ENCODE measurements at places on chromosomes 6 and 20.

- no peak for DNase-seq
Observed at GRCh38 chr20:35129647-35130069, 17.5 kb downstream of the EDEM2 start.

DNA sequence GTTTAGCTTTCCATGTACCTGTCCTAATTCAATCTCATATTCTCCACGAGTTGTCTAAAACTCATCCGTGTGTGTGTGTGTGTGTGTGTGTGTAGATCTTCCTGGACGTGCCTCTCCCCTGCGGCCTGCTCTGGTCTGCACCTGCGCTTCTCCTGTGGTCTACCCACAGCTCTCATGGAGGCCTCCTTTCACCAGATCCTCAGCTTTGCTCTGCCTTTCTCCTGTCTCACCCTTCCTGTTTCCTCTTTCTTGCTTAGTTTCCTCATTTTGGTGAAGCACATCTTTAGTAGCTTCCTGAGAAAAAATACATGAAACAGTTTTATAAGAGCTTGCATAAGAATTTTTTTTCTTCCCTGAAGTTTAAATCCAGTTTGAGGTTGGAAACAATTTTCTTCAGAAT lies 18.1 kb downstream of the SLX4IP start:
- DNase-seq = no peak

DNA sequence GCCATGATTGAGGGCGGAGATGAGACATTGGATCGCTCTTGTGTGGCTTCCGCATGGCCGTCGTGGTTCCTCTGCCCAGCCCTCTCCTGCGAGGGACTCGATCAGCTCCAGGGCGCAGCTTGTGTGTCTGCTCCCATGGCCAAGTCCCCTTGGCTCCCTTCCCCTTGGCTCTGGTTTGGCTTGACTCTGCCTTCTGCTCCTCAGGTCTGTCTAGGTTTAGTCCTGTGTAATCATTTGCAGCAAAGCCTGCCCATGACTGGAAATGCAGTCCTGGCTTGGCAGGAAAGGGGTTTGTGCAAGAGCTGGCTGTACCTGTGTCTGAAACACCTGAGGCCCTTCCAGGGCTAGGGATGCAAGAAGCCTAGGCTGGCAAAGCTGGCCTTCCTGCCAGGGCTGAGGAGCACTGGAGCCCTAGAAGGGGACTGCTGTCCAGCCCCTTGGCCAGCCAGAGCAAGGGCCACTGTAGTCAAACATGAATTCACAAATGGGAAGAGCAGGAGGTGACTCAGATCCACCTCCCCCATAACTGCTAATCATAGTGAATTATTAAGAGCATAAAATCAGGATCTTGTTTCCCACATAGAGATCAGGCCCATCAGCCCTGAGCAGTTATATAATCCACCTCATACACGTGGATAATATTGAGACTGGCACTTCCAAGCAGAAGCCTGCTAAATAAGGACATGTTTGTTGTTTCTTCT lies 196.8 kb downstream of the FARS2 start:
- DNase-seq = no peak

DNA sequence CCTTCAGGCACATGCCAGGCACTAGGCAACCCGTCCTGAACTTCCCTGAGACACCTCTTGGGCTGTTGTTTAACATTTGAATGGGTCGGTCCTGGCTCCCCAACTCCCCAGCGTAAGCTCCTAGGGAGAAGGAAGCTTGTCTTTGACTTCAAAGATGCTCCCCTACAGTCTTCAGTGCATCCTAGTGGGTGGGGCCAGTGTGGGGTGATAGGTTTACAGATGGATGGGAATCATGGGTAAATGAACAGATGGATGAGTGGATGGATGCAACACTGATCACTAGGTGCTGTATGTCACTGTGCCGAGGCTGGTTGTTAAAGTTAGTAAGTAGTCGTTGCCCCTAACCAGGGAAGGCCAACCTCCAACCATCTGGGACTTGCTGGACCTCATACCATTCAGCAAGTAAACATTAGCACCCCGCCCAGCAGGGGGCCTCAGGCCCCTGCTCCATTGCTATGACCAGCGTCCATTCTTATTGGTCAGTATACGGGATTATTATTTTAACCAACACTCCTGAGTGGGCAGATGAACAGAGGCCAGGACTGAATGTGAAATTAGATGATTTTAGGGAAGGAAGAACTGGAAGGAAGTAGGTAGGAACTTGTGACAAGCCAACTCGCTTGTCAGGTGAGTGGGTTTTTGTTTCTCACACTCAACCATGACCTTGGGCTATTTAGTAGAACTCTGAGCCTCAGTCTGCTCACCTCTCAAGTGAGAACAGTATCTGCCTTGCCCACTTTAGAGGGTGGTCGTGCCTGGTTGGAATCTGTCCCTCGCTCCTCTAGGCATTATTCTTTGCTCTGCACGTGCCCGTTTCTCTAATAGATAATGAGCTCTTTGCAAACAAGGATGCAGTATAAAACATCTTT lies 82.9 kb upstream of the FOXP4 start:
- DNase-seq = no peak

DNA sequence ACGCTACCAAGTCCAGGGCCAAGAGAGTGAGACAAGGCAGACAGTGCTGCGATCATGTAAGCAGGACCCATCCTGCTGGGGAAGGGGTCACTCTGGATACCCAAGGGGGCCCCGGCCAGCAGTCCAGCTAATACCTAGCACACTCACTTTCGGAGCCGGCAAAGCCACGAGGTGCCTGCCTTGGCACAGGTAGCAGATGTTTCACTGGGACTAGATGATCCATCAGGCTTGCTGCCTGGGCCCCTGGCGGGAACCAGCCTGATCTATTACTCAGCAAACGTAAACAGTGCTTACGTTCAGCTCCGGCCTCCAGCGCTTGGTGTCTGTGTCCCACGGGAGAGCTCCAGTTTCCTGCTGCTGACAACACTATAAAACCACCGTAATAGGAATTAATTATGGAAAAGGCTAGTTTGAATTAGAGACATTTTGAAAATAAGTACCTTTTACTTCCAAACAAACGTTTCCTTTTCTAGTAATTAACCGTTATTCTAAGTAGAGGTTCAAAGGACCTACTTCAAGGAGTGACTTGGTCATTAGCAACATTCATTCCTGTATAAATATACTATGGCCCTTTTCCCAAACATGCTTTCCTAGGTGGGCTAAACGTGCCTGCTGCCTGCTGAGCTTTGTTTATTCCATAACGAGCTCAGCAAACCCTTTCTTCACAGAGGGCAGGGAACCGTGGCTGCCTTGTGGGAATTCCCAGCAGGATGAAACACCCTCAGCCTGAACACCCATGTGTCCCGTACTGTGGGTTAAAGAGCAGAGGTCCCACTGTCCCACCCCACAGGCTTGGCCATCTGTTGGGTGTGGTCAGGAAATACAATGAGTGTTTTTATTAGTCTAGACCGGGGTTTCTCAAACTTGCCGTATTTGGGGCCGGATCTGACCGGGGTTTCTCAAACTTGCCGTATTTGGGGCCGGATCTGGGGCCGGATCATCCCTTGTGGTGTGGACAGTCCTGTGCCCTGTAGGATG lies 18.4 kb downstream of the SLC22A23 start:
- no peak for DNase-seq

DNA sequence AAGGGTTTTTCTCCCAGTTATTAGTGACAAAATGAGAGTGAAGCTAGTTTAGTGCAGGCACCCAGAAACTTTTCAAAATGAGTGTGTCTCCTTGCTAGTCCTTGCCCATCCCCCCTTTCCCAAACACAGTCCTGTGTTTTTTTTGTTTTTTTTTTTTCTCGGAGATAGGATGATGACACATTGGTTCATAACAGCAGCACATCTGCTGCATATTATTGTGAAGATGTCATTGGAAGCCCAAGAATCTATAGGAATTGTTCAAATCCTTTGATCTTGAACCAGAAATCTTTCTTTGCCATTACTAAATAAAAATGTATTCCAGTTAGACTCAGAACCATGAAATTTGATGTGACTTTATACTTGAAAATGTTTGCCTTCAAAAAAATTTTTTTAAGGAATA lies 162.4 kb downstream of the FRK start:
- DNase-seq = no peak

- no peak for DNase-seq
Observed at GRCh38 chr6:44275749-44276648, 5.7 kb downstream of the TMEM151B start.

DNA sequence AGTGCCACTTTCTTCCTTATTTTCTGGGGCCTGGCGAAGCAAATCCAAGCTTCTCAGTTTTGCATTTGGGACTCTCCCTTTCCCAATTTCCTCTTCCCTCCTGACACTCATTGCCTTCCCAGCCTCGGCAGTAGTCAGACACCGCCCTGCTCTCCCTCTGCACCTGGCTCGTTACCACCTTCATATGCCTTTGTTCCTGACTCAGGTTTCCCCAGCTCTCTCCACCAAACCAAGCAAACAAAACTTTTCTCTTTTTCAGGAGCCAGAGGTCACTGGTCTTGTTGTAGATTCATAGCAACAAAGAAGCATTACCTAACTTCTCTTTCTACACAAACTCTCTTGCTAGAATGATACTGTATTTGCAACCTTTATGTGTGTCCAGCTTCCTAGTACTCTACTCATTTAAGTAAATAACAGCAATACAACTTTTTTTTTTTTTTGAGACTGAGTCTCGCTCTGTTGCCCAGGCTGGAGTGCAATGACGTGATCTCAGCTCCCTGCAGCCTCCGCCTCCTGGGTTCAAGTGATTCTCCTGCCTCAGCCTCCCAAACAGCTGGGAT lies 9.0 kb upstream of the ZC3H12D start:
- no peak for DNase-seq

GRCh38 chr6:127576874-127577273 lies at the start of gene C6orf58:
TSS of gene C6orf58 (plus strand) at chr6:127577174. CDS start at chr6:127577186, 12 bp downstream.
- no peak for DNase-seq

GRCh38 chr20:40868551-40869217 lies 159.9 kb upstream of the TOP1 start:
- no peak for DNase-seq
